Caco-2 (cell line): ENCODE measurements at places on chromosomes 16 and 17. TPM values are rescaled to one million over a fixed set of nuclear protein-coding genes. Genes with fewer than 3 reads are reported as not detected.
A peak's percentile ranks its signal among the peaks of the same experiment; 100 is the strongest.

GRCh38 chr17:43135454-43135819 is 10.3 kb upstream of the BRCA1 start:
- H3K36me3 ChIP-seq: peaks cover 8% of the 10 kb centered on the region; the same call in 1 of the 2 replicates
- no peak for DNase-seq
- H3K27me3 ChIP-seq: no peaks in the 10 kb centered on the region
- H3K27ac ChIP-seq: no peak overlapping the region
- H3K4me3 ChIP-seq: no peak overlapping the region

GRCh38 chr17:38469875-38470274 is 41.6 kb downstream of the ARHGAP23 start:
- no peak overlapping the region for H3K4me3 ChIP-seq
- DNase-seq: no peak
- H3K4me1 ChIP-seq: no peaks in the 10 kb centered on the region
- no peaks in the 10 kb centered on the region for H3K27me3 ChIP-seq
- H3K36me3 ChIP-seq: no peaks in the 10 kb centered on the region; the same call in 1 of the 2 replicates
- peak overlapping the region; percentile 19 for H3K27ac ChIP-seq

GRCh38 chr16:78431701-78432100 is 332.2 kb downstream of the WWOX start:
- no peak overlapping the region for H3K27ac ChIP-seq
- peaks cover 2% of the 10 kb centered on the region; the same call in 1 of the 2 replicates for H3K36me3 ChIP-seq
- DNase-seq: no peak

DNA sequence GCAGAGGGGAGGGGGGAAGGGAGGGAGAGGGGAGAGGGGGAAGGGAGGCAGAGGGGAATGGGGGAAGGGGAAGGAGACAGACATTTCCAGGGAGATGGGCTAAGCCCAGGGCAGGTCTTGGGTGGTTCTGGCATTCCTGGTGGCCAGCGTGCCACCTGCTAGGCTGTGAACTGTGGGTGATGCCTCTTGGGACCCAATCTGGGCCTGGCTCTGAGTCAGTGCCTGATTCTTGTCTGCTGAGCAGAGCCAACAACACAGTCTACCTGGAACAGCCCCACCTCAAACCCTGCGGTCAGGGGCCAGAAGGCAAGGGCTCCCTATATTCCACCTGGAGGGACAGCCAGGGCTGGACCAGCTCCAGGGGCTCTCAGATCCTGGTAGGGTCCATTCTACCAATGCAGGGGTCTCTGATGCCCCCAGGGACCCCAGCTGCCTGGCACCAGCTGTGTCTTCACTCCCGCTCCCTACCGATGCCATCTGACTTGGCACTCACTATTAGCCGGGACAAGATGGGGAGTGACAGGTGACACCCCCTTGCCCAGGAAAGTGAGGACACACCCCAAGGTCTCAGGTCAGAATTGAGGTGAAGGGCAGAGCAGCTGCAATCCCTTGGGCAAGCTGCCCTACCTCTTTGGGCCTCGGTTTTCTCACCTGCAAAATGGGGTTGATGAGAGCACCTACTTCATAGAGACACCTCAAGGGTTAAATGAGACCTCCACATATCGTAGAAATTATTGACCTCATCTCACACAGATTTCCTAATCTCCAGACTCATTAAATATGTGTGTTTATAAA is 87.2 kb downstream of the LITAF start:
- no peaks in the 10 kb centered on the region for H3K27me3 ChIP-seq
- no peak for DNase-seq
- H3K4me1 ChIP-seq: peaks cover 4% of the 10 kb centered on the region; the same call in 1 of the 2 replicates
- H3K4me3 ChIP-seq: no peak overlapping the region
- H3K27ac ChIP-seq: no peak overlapping the region

KRT17 gene
- 2.8 and 3.4 TPM in 2 replicates for total RNA-seq
